ENCODE measurements at places on chromosomes 12 and 14.
A peak's percentile ranks its signal among the peaks of the same experiment; 100 is the strongest.

- DNase-seq, result no peak
Measured at GRCh38 chr14:31029016-31029970, 3.1 kb upstream of the STRN3 start.

- no peak for DNase-seq
Measured at GRCh38 chr12:116637589-116638150, 78.5 kb downstream of the MAP1LC3B2 start.

GRCh38 chr12:47160316-47161244 lies 80.8 kb upstream of the AMIGO2 start:
- DNase-seq, result no peak

DNA sequence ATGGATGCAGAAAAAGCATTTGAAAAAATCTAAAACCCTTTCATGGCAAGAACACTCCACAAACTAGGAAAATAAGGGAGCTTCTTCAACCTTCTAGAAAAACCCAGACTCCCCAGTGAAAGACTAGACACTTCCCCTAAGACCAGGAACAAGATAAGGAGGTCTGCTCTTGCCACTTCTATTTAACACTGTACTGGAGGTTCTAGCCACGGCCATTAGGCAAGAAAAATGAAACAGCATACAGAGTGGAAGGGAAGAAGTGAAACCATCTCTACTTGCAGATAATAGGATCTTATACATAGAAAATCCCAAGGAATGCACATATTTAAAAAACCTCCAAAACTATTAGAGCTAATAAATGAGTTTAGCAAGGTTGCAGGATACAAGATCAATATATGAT lies 42.3 kb downstream of the CHGA start:
- no peak for DNase-seq

DNA sequence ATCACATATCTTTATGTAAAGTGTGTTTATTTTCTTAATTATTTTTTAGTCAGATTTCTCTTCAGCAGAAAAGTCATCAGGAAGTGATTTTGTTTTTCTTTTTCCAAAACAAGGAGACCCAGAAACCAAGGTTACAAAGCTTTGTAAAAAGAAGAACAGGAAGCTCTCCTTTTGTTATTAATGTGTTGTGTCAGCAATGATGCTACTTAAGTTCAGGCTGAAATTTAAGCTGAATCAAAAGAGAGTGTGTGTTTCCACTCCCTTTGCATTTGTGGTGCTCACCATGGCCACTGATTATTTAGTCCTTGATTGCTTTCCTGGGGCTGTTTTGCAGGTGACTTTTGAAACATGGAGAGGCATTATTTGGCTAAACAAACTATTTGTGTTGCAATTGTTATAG lies 155.3 kb upstream of the ATP2B1 start:
- DNase-seq, result no peak

DNA sequence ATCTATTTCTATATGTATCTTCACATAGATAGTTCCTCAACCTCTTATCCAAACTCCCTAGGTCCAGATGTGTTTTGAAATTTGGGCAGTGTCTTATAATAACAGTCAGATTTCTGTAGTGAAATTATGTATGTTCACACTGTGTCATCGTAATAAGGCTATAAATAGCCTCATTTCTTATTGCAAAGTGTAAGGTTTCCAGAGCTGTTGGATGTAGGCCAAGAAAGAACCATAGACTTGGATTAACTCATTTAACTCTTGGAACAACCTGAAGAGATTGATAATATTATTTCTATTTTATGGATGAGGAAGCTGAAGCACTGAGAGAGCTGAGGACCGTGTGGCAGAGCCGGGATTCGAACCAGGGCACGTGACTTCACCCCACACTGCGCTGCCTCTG lies 49.0 kb upstream of the PIWIL1 start:
- no peak for DNase-seq

GRCh38 chr12:49580572-49581535 lies 12.9 kb upstream of the MCRS1 start:
- DNase-seq, result peak; percentile 74

GRCh38 chr12:76259660-76260389 lies 88.4 kb downstream of the BBS10 start:
- no peak for DNase-seq

GRCh38 chr12:65620046-65620445 lies 204.2 kb upstream of the HMGA2 start:
- no peak for DNase-seq

DNA sequence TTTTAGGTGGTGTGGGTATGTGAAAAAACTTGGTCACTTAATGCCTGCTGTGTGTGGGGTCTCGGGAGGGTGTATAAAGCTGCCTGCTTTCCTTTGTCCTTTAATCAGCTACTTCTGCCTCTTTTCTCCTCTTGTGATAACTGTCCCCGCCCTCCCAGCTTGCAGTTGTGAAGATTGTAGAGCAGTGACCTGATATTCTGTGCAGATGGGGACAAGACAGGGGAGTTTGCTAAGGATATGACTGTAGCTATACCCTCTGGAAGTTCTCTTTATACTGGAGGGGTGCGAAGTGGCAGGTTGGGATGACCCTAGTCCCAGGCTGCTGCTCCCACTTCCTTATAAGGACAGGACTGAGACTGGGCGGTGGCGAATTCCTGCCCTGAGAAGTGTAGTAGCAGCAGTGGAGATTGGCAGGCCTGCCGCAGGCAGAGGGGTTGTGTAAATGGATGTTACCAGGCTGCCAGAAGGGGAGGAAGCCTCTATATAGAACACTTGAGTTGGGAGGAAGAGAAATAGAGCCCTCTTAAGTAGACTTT lies 835 bp downstream of the MYL6 start:
- no peak for DNase-seq

DNA sequence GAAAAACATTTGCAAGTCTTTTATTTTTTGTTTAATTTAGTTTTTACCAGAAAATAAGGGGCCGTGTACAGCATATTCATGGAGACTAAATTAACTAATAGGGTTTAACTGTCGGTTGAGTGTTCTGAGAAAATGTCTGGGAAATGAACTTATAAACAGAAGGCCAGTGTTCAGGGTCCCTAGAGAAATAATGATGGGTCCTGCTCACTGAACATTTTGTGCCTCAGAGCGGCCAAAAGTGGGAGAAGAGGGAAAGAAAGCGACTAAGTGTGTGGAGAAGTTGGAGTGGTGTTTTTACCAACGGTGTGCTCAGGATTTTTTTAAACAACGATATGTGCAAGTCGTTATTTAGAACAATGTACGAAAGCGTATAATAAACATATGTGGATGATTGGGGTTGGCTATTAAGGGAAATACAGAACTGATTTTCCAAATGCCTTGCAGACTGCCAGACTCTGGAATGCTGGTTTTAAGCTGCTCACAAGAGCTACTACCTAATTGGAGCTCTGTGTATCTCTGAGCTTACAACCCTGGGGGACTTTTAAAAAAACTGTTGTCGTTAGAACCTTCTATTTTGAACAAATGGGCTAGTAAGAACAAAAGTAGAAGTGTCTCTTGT lies 166.7 kb downstream of the SLC38A4 start:
- DNase-seq, result no peak

DNA sequence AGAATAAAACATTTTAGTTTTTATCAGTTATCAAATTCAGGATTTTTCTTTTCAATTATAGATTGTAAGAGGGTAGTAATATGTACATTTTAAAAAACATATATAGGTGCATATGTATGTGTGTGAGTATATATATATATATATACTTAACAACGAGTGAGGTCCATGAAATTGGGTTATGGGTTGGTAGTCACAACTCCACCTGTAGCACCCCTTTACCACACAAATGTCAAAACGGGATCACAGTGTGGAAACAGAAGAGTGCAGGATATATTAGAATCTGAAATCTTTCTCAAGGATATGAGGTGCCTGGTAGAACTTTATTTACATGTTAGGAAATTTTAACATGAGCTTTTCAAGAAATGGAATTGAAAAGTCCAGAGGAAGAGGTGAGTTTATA lies 31.3 kb downstream of the MIA2 start:
- DNase-seq, result no peak

- no peak for DNase-seq
Measured at GRCh38 chr14:103142026-103142425, 18.8 kb downstream of the TNFAIP2 start.

DNA sequence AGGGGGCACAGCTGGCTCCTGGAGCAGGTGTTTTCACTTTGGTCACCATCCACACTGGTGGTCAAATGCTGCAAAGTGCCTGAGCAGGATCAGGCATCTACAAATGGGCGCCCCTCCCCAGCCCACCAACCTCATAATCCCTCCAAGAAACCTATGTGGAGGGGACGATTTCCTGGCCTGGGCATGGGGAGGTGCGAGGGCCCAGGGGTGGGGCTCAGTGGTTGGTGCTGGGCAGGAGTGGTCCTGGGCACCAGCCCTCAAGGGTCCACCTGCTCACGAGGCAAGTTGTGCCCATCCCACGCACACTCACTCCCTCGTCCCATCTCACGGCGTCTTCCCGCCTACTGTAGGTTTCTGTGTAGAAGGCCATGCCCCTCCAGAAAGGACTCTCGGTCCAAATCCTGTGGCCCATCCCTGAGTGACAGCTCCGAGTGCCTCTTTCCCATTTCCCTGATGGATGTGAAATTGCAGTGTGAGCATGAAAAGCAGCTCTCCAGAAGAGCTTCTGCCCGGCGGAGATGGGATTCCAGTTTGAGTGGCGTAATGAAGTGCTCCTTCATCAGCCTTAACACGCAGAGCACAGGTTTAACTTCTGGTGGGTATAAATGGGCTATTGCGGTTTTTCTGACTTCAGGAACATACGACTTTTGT lies 36.9 kb downstream of the SLC15A4 start:
- DNase-seq, result no peak

DNA sequence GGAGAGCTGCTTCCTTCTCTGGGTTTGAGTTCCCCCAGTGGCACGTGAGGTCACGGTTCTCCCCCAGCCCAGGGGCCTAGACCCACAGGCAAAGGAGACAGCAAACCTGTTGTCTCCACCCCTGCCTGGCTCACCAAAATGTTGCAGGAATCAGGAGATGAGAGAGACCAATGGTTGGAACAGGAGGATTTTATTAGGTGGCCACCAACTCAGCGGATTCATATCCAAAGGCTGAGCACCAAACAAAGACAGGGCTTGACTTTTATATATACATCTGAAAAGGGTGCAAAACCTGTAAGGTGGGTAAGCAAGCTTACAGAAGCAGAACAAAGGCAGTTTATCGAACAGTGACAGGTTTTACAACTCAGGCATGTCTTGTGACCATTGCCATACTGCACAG lies 9.2 kb upstream of the ADAM21 start:
- DNase-seq, result no peak

DNA sequence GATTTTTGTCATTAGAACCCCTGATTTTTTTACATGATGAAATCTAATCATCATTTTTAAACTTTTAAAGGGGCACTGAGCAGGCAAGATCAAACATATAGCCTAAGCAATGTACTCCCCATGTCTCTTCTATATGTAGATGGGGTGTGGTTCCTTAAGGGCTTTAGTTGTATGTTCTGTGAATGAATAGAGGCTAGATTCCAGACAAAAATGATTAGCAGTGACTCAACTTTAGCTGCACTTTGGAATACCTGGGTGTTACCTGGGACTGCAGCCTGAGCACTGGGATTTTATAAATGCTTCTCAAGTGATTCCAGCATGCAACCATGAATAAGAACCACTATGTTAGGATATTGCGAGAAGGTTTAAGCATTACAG lies 256.7 kb upstream of the PLEKHG7 start:
- DNase-seq, result no peak

- DNase-seq, result no peak
Measured at GRCh38 chr12:12818701-12819100, 5.6 kb downstream of the DDX47 start.

- no peak for DNase-seq
Measured at GRCh38 chr14:42523666-42524065, 917.0 kb downstream of the LRFN5 start.

DNA sequence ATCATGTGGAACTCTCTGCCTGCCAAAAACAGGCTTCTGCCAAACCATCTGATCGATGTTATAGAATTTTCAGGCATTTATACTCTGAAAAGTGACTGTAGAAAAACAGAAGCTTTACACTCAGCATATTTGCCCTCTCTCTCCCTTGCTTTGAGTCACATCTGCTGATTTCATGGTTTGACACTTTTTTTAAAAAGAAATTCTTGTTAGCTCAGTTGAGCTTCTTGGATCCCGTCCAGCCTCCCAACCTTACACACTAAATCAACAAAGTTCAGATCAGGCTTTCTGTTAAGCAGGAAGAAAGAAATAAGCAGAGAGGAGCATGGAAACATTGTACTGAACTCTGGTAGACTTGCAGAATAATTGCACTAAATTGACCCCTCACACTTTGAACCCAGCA lies 193.6 kb upstream of the SEL1L start:
- no peak for DNase-seq
